ENCODE measurements at places on chromosomes 1 and 21.
A peak's percentile ranks its signal among the peaks of the same experiment; 100 is the strongest.

- no peak for DNase-seq
Measured at GRCh38 chr1:119532324-119532910, 25.4 kb downstream of the HSD3B1 start.

GRCh38 chr1:25206201-25206600, 26.1 kb downstream of the SYF2 start:
- no peak for DNase-seq

DNA sequence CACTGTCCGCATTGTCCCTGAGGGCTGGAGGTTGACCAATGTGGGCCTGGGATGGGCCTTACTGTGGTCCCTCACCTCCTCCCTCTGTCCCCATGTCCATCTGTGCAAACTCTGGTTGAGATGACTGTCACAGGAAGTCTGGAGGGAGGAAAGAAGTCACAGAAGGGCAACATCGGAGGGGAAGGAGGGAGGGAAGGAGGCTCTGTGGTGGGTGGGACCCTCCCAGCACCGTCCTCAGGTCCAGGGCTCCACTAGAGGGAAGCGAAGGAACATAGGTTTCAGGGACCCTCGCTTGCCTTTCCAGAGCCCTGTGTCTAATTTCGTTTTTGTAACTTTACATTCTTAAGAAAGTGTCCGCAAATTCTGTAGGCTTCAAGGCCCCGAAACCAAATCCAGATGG, 111.3 kb upstream of the SLC44A3 start:
- no peak for DNase-seq

- DNase-seq, result no peak
Measured at GRCh38 chr1:206800891-206801290, 28.6 kb upstream of the IL10 start.

- DNase-seq, result no peak
Measured at GRCh38 chr1:1005774-1006304, 5.9 kb upstream of the HES4 start.

DNA sequence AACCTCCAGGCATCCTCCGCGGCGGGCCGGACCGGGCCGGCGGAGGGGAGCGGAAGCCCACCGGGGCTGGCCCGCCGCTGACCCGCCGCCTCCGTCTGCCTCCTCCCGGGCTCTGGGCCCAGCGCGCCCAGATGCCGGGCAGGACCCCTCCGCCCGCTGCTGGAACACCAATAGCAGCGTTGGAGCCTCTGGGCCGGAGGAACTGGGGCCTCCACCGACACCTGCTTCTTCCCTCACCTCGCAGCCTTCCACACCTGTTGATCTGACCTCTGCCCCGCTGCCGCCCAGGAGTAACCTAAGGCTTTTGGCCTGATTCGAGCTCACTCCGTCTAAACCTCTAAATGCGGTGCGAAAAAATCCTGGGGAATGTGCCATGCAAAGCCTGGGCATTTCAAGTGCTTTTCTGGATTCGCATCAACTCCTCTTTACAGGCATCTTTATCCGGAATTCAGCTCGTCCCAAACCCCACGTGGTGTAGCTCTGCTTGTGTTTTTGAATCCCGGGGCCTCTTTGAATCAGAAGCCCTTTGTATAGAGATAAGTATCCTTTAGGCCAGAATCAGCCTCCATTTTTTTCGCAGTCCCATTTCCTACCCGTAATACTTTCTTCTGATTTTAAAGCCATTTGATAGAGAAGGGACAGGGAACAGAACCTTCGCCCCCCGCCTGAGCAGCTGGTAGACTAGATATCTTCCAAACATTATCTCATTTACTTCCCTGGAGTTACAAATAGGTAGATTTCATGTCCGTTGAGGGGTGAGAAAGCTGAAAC, 680 bp upstream of the CNN3 start:
- no peak for DNase-seq

DNA sequence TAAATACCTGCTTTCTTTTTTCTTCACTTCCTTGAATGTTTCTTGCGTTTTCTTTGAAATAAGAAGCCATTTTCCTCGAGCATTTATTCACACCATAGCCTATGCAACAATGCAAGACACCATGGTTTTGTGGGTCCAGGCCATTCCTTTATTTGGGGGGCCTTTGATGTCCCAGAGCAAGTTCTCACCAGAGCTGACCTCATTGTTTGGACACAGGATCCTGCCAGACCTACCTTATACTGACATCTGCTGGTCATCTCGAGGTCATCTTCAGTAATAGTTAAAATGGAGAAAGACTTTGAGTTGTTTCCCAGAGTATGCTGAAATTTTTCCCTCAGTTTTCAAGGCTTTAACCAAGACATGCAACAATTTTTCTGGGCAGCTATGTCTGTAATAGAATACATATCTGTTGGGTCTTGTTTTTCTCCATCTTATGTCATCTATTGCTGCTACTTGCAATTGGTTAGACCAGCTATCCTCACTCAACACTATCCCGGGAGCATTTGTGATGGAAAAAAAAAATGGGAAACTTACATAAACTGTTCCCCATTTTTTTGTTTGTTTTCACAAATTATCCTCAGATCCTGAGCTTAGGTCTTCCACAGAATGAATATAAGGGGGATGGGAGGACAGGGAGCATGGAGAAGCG, 34.0 kb upstream of the BACE2 start:
- DNase-seq, result no peak

DNA sequence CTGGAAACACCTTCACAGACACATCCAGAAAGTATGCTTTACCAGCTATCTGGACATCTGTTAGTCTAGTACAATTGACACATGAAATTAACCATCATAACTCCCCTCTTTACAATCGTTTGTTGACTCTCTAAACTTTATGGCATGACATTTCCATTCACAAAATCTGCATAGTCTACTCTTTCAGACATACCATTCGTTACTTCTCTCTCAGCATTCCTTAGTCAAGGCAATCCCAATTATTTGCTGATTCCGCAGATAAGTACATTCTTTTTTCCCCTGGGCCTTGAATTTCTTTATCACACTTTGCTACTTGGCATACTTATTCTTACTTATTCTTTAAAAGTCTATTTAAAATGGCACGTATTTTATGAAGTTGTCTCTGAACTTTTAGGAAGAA, 15.1 kb upstream of the CRB1 start:
- no peak for DNase-seq

DNA sequence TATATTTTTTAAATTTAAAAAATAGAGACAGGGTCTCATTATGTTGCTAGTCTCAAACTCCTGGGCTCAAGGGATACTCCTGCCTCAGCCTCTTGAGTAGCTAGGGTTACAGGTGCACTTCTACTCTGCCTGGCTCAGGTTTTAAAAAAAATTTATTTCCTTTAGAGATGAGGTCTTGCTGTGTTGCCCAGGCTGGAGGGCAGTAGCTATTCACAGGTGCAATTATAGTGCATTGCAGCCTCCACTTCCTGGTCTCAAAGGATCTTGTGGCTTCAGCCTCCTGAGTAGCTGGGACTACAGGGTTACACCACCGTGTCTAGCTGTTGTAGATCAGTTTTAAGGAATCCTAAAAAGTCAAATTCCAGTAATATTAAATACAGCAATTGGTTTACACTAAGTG, 5.0 kb downstream of the RNF11 start:
- DNase-seq, result no peak

- DNase-seq, result no peak
Measured at GRCh38 chr1:7899741-7900140, 40.9 kb downstream of the TNFRSF9 start.

DNA sequence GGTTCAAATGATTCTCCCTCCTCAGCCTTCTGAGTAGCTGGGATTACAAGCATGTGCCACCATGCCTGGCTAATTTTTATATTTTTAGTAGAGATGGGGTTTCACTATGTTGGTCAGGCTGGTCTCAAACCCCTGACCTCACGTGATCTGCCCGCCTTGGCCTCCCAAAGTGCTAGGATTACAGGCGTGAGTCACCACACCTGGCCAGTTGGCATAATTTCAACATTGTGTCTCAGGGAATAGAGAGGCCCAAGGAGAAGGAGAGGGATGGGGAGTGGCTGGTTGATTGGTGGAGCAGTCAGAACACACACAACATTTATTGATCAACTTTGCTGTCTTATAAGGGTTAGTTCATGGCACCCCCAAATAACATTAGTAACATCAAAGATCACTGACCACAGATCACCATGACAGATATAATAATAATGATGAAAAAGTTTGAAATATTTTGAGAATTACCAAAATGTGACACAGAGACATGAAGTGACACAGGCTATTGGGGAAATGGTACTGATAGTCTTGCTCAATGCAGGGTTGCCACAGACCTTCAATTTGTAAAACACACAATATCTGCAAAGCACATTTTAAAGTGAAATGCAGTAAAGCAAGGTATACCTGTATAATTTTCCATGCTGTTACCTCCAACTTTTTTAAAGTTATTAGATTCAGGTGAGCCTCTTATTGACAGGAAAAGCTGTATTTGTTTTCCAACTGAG, 15.8 kb upstream of the CYB5R1 start:
- no peak for DNase-seq

DNA sequence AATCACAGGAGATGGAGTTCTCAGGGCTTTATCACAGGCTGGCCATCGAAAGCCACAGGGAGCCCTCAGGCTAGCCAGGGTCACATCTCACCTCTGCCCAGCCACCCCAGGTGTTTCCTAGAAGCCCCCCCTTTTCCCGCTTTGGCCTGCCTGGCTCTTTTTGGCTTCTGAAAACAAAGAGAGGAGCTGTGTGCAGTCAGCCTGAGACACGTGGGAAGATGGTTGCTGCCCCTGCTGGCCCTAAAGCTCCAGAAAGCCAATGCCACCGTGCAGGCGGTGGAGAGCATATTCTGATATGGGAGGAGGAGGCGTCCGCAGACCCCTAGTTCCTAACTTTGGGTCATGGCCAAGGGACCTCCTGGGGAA, 18.7 kb upstream of the LBR start:
- no peak for DNase-seq

DNA sequence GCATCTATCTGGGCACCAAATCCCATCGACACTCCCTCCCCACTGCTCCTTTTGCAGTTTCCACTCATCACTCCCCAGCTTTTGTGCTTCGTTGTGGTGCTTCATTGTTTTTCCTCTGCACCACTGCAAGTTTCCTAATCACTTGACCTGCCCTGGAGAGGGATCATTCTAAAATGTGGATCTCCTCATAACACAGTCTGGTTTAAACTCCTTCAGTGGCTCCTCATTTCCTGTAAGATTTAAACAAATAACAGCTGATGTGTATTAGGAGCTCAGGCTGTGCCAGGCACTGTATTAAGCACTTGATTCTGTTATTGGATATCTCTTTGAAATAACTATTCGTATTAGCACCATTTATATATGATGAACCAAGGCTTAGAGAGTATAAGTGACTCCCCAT, 51.3 kb downstream of the MAP10 start:
- no peak for DNase-seq

DNA sequence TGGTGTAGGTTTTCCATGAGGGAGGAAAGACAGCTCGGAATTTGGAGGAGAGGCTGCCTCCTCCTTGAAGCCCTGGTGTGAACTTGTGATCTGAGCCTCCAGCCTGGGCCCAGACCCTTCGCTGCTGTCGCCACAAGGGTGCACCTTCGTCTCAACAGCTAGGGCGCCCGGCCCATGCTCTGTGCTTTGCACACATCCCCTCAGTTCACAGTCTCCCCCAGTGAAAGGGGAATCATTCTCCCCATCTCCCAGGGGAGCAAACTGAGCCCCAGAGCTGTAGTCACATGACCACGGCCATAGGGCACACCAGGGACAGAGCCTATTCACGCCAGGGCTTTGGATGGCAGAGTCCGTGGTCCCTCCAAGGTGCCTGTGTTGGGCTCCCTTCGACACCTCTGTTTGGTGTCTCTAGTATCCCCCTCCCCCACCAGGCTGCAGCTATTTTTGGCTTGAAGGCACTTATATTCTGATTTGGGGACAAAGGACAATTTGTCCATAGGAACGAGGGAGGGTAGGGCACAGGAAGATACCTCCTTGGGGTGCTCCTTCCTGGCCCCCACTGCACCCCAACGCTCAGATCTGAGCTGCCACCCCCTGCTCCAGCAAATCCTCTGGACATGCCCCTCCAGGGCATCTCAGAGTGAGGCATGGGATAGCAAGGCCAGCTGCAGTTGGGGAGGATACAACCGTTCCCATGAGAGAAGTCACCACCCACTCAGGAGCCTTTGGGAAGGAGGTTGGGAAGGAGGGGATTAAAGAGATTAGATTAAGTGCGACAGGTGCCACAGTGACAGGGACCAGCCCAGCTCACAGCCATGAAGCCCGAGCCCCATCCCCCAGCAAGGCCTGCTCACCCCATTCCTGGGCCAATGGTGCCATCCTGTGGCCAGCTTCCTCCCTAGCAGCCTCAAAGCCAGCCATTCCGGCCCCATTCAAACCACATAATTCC, 15.7 kb downstream of the MATN1 start:
- peak; percentile 42 for DNase-seq

DNA sequence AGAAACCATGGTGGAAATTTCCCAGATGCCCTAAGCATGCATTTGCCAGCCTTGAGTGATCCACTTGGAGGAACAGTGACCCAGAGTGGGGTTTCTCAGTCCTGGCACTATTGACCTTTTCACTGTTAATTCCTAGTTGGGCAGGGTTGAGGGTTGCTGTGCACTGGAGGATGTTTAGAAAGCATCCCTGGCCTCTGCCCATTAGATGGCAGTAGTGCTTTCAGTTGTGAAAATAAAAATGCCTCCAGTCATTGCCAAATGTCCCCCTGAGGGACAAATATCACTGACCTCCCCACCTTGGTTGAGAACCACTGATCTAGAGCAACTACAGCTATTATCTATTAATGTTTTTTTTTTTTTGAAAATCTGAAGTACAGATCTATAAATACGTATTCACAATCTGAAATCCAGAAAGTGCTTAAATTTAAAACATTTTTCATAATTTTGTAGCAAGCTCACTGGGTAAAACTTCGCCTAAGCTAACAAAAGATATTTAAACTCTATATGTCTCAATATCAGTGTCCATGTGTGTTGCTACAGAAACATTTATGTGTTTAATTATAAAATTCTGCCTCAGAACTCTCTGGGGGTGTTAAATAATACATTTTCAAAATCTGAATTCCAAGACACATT, 27.3 kb downstream of the F3 start:
- DNase-seq, result no peak

DNA sequence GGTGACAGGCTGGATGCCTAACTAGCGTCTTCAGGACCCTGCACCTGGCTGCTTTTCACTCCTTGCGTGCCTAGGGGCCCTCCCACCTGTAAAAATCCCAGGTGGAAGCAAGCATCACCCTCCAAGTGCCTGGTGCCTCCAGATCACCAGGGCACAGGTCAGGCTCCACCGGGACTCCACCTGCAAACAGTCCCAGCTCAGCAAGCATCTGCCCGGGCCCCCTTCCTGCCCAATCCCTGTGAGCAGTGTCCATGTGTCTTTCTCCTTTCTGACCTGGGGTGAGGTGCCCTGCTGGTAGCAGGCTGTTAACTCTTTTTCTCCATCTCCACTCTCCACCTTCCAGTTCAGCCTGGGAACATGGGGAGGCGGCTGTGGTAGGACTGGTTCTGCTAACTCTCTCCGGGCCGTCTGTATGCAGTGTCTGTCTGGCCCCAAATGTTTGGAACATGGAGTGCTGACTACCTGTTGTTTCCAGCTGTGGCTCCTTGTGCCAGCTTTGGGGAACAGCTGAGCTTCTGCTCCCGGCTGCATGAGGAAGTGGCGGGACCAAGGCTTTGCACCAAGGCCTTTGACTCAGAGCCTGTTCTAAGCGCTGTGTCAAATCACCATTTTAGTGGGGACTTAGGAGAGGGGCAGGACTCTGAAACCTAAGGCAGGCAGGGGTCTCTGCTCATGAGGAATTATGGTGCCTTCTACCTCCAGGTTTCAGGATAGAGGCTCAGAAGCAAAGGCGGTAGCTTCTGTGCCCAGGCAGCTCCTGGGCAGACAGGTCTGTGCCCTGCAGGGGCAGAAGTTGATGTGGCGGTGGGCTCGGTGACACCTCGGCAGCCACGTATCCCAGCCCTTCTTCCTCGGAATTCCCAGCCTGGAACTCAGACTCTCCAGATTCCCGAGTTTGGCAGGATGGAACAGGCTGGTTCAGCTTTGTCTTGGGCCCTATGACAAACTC, 5.5 kb downstream of the GPR137B start:
- DNase-seq, result no peak

Measured in central memory CD4-positive, alpha-beta T cell (primary cell).